ENCODE measurements at places on chromosomes 4 and X. TPM values are rescaled to one million over a fixed set of nuclear protein-coding genes. Genes with fewer than 3 reads are reported as not detected.

Gene KLKB1
- not detected for total RNA-seq

Gene ZCCHC12
- total RNA-seq, result not detected

Gene BST1
- total RNA-seq, result 0.44 TPM

Gene ZNF630
- 2.0 TPM for total RNA-seq

Gene ADH1A
- total RNA-seq, result not detected

Gene TASL
- 1.2 TPM for total RNA-seq

Gene MAGEE2
- total RNA-seq, result not detected

Gene GSX2
- not detected for total RNA-seq

Gene NXF2
- not detected for total RNA-seq

Gene HPGDS
- not detected for total RNA-seq

Gene FAT1
- total RNA-seq, result not detected

Gene RIPPLY1
- not detected for total RNA-seq

Gene CXCL11
- total RNA-seq, result 0.13 TPM

Gene MCF2
- 0.11 TPM for total RNA-seq

Gene SMIM43
- total RNA-seq, result not detected

Gene SPANXB1
- not detected for total RNA-seq

Gene LRAT
- not detected for total RNA-seq

Gene MAP3K15
- total RNA-seq, result 0.32 TPM

Gene CPE
- total RNA-seq, result not detected

Gene ARL9
- total RNA-seq, result 0.15 TPM

Gene BEX1
- 0.23 TPM for total RNA-seq

Gene PLXNB3
- total RNA-seq, result 0.63 TPM

Gene NKX6-1
- not detected for total RNA-seq

Gene POLA1
- total RNA-seq, result 46.7 TPM

Gene CHIC1
- 5.0 TPM for total RNA-seq

Gene SUPT20HL2
- total RNA-seq, result not detected

Gene CHRDL1
- not detected for total RNA-seq

Gene BMX
- total RNA-seq, result not detected

Gene PWWP3B
- not detected for total RNA-seq

Gene POLN
- total RNA-seq, result 2.2 TPM

Gene TKTL2
- total RNA-seq, result not detected

Gene TXK
- total RNA-seq, result 7.3 TPM

Gene PAGE5
- total RNA-seq, result 1.6 TPM

Gene TMSB15C
- total RNA-seq, result 3.2 TPM

Gene TMEM144
- total RNA-seq, result not detected

Gene VSIG4
- total RNA-seq, result not detected

Gene ENOX2
- 14.7 TPM for total RNA-seq

Gene SOX3
- total RNA-seq, result not detected

Gene ZNF141
- total RNA-seq, result 23.6 TPM

Gene TMEM47
- not detected for total RNA-seq

Gene GPRIN3
- 18.8 TPM for total RNA-seq

Gene FAM184B
- total RNA-seq, result not detected

Gene PAGE1
- total RNA-seq, result not detected

Gene SSX2
- total RNA-seq, result not detected

Gene SYP
- 2.7 TPM for total RNA-seq

Gene CAPN6
- not detected for total RNA-seq

Gene SERTM2
- not detected for total RNA-seq

Gene PDE5A
- 0.44 TPM for total RNA-seq

Gene PARM1
- total RNA-seq, result 0.04 TPM

Gene TBX22
- total RNA-seq, result not detected

Gene TREX2
- 1.9 TPM for total RNA-seq

Gene IKBKG
- total RNA-seq, result 33.5 TPM
